ENCODE measurements at places on chromosomes 2 and 18.

GRCh38 chr18:35110554-35111485 is 69.6 kb downstream of the MAPRE2 start:
- DNase-seq = no peak

DNA sequence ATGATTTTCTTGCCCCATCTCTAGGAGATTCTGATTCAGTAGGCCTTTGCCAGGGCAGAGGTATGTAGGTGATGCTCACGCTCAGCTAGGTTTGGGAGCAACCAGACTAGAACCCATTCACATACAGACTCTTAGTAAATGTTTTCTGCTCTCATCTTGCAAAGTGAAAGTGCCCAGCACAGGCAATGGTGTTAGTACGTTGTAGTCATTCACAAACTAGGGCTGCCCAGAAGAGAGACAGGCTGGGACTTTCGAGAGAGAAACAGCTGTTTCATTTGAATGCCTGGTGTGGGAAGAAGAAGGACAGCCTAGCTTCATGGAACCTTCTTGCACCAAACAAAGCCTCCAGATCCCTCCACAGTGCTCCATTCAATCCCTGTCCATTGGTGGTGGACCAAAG is 19.4 kb downstream of the DDX18 start:
- DNase-seq = no peak

DNA sequence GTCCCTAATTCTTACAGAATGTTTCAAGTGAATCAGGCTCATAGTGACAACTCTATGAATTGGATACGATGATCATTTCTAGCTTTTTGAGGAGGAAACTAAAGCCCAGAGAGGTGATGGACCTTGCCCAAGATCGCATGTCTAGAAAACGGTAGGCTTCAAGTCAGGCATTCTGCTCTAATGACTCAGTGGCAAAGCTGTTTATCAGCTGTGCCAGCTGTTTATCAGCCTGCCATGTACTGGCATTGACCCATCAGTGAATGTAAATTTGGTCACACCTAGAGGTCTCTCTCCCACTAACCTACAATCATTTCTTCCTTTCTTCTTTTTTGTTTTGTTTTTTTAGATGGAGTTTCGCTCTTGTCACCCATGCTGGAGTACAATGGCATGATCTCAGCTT is 6.1 kb upstream of the DAW1 start:
- no peak for DNase-seq

DNA sequence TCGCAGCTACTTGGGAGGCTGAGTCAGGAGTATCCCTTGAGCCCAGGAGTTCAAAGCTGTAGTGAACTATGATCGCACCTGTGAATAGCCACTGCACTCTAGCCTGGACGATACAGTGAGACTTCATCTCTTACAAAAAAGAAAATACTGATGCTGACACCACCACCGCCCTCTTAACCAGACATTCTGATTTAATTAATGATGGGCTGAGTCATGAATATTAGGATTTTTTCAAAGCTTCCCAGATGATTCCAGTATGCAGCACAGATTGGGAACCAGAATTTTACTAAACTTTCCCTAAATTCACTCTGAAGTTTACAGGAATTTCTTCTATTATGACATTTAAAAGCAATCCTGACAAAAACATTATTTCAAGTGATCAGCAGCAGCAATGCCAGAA is 130.1 kb downstream of the ERBB4 start:
- no peak for DNase-seq

DNA sequence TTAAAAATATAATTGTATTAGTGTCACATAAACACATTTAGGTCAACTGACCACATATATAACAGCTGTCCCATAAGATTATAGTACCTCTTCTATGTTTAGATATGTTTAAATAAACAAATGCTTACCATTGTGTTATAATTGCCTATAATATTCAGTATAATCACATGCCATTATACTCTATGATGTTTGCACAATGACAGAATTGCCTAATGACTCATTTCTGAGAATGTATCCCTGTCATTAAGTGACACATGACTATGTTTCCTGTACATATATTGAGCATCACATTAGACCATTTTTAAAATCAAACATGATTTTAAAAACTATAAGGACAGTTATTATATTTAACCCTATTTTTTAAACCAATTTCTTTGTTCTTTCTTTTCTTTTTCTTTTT is 89.8 kb downstream of the HS6ST1 start:
- DNase-seq = no peak

GRCh38 chr18:7940971-7941370 is 373.9 kb downstream of the PTPRM start:
- no peak for DNase-seq

- DNase-seq = no peak
Measured at GRCh38 chr2:233311241-233311926, 3.8 kb downstream of the SAG start.

- no peak for DNase-seq
Measured at GRCh38 chr2:219112062-219112406, 48.6 kb downstream of the NHEJ1 start.

DNA sequence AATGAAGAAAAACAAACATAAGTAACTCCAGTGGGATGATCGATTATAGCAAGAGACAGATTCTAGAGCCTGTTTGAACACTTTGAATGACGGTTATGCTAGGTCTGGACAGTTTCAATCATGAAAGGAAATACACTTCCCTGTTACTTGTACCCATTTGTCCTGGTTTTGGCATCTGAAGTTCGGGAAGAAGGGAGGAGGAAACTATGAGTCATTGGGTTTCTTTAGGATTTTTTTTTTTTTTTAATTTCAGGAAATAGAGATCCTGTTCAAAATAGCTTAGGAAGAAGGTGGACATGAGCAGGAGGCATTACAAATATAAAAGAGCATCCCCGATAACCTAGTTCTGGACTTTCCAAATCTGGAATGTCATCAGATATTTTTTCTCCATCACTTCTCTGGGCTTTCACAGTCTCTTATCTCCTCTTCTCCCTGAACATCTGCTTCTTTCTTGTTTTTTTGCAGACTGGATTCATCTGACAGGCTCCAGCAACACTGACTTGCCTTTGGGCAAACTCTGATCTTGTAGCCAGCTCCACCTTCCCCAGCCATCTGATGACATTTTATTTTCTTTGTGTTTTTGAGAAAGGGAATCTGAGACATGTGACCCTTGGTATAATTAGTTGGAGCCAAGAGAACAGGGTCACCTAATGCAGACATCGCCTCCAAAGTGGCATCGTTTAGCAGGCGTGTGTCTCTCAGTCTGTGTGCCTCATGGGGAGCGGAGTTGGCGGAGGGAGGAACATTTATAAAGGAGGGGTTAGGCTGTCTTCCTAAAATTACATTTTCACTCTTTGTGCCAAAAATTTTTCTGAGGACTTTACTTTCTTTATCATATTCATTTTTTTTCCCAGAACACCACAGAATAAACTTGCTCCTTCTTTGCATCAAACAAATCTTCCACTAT is 195.3 kb upstream of the EPHA4 start:
- DNase-seq = no peak

DNA sequence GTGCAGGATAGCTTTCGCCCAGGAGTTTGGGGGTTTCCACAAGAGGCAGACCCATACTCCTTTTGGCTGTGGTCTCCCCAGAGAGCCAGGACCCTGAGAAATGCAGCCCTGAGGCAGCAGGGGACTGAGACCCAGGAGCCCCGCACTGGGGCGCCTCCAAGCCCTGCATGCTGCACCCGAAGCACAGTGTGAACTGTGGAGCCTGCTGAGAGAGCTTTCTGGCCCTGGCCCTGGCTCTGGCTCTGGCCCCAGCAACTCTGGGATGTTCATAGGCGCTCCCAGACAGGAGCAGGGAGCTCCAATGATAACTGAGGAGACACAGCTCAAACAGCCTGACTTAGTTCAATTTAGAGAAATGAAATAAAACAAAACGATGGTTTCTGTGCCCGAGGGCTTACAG is 96.4 kb upstream of the TEX51 start:
- no peak for DNase-seq

GRCh38 chr2:127355407-127356008 is 32.3 kb downstream of the MAP3K2 start:
- no peak for DNase-seq

GRCh38 chr2:174078275-174078674 is 113.1 kb upstream of the SP3 start:
- DNase-seq = no peak

DNA sequence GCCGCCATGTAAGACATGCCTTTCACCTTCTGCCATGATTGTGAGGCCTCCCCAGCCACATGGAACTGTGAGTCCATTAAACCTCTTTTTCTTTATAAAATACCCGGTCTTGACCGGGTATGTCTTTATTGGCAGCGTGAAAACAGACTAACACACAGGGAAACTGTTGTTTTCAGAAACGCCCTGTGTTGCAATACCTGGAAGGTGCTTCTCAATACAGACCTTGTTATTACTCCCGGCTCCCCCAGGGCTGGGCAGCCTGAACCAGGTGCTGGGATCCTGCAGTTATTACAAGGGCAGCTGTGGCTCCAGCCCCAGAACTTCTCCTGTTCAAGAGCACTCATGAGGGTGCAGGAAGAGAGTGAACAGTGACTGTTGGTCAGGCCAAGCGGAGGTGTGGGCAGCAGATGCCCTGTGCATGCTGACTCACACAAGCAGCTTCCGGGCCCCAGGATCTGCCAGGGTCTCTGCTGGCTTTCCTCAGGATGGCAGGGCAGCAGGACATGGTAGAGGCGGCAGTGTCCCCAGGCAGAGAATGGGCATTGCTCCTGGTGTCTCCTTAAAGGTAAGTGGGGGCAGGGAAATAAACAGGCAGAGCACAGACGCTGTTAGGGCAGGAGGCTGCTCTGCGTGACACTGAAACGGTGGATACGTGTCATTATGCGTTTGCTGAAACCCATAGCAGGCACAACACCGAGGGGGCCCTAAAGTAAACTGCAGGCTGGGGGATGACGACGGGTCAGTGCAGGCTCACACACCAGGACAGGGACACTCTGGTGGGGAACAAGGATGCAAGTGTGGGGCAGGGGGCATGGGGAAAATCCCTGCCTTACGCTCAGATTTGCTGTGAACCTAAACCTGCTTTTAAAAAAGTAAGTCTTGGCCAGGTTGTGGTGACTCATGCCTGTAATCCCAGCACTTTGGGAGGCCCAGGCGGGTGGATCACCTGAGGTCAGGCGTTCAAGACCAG is 89.1 kb downstream of the NDUFA10 start:
- no peak for DNase-seq

DNA sequence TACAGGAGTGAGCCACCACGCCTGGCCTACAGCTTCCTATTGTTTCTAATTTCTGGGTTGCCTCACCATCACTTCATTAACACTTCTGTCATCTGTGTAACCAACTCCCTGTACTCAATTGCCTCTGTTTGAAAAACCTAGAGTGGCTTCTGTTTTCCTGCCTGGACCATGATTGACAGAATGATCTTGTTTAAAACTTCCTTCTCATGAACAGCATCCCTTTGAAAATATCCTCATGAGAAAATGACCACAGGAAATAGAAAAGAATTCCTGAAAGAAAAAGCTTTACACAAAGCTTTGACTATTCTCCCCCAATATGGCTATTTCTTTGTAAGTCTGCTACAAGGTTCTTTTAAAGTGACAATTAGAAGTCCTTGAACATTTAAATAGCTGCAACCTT is 672.3 kb downstream of the ARHGAP15 start:
- DNase-seq = no peak

DNA sequence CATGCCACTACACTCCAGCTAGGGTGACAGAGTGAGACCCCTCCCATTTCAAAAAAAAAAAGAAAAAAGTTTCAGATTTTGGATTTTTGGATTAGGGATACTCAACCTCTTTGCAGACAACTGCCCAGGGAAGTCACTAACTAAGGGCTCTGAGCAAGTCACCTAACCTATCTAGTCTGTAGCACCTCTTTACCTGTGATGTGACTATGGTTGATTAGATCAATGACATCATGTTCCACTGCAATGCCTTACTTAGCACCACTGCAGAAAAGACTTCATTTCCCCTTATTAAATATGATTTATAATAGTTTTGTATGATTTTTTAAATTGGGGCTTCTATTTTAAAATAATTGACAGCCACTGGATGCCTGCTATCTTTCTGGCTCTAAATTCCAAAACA is 41.2 kb downstream of the CUL3 start:
- no peak for DNase-seq

DNA sequence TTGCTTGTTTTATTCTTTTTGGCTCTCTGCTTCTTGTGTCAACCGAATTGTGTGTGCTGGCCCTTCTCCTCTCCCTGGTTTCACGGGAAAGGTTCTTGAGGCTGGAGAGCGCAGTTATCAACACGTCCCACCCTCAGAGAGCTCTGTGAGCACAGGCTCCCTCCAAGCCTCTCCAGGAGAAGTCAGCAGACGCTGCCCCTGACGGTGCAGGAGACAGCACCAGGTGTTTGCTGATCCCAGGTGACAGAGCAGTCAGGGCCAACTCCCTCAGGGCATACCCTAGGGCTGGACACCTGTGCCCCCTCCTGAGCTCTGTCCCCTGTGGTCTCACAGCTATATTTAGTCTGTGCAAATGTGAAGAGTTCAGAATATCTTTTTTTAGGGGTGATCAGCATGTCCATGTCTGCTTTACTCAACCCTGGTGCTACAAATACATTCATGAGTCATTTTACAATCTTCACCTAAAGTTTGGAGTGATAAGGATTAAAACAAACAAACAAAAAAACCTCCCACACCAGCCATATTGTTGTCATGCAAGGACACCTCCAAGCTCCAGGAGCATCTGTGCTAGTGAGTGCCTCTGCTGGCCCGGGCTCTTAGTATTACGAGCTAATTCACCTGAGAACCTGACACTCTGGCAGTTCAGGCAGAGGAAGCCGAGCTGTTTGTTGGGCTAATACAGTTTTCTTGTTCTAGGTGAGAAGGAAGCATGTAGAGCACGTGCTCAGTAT is 65.9 kb upstream of the TMEM200C start:
- DNase-seq = no peak

DNA sequence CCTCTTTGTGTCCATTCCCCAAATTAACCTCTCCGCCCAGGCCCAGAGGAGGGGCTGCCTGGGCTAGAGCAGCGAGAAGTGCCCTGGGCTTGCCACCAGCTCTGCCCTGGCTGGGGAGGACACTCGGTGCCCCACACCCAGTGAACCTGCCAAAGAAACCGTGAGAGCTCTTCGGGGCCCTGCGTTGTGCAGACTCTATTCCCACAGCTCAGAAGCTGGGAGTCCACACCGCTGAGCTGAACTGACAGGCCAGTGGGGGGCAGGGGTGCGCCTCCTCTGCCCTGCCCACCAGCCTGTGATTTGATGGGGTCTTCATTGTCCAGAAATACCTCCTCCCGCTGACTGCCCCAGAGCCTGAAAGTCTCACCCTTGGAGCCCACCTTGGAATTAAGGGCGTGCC is 13.5 kb downstream of the KHK start:
- DNase-seq = no peak

DNA sequence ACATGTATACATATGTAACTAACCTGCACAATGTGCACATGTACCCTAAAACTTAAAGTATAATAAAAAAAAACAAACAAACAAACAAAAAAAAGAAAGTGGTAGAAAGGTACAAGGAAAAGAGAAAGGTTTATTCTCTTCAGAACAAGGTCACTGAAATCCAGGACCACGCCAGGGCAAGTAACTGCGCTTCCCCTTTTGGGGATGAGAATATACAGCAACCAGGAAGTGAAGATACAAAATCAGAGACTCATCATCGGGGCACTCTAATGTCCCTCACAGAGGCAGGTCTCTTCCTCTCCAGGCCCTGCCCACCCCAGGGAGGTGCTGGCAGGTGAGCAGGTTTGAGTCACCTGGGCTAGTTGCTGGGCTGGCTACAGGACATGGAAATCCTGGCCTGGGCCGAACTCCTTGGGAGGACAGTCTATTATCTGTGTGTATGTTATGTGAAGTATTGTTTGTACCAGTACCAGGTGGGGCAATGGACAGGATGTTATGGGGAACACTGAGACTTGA is 100.4 kb upstream of the GPR45 start:
- DNase-seq = no peak

GRCh38 chr18:57337890-57338289 is 14.5 kb upstream of the ST8SIA3 start:
- DNase-seq = no peak

Measured in nucleus accumbens (tissue), 56 donors.